Activated naive CD4-positive, alpha-beta T cell treated with anti-CD3 and anti-CD28 coated beads for 36 hours (primary cell): ENCODE measurements at places on chromosomes 4 and X. TPM values are rescaled to one million over a fixed set of nuclear protein-coding genes. Genes with fewer than 3 reads are reported as not detected.

PDE6B gene
- total RNA-seq = 17.4 TPM

MAGIX gene
- total RNA-seq = 0.26 TPM

SOWAHB gene
- total RNA-seq = not detected

NAP1L3 gene
- 4.8 TPM for total RNA-seq

KLHL13 gene
- total RNA-seq = 1.3 TPM

PAGE1 gene
- not detected for total RNA-seq

FRG2 gene
- not detected for total RNA-seq

IL15 gene
- total RNA-seq = 0.52 TPM

SSR4 gene
- total RNA-seq = 152 TPM

RNF175 gene
- total RNA-seq = 1.5 TPM

SLC6A14 gene
- total RNA-seq = not detected
